Fibroblast of lung (primary cell): ENCODE measurements at places on chromosomes 2 and 18.

DNA sequence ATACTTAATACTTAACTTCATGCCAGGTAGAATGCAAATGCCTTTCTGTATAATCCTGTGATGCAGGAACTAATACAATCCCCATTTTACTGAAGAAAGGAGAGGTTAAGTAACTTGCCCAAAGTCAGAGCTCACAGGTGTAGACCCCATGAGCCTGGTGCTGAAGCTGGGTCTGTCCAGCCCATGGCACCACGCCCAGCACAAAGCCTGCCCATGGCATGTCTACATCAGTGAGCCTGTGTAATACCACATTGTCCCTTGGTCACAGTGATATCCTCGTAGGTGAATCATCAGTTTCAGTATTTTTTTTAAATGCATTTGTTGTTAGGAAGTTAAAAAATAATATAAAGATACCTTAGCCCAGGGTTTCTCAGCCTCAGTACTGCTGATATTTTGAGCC is 69.9 kb upstream of the MCFD2 start:
- DNase-seq, result no peak

GRCh38 chr2:85551698-85552678 is 9.3 kb downstream of the GGCX start:
- DNase-seq, result peak; percentile 79

DNA sequence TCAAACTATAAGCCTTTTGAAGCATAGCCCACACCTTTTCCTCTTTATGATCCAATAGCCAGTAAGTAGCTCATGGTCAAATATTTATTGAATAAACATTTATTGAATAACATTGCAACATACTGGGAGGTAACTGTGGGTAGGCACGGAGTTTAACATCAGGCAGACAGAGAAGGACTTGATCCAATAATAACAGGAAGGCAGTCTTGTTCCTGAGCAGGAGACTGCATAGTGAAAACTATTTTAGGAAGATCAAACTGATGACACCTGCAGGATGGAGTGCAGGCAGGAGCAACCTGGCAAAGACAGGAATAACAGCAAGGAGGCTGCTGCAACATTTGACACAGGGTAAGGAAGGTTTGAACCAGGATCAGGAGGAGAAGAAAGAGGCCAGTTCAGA is 3.1 kb upstream of the DCTN1 start:
- DNase-seq, result peak; percentile 74

GRCh38 chr18:56532176-56532840 is 106.1 kb downstream of the TXNL1 start:
- DNase-seq, result no peak

- DNase-seq, result no peak
Observed at GRCh38 chr18:56490942-56491341, 147.4 kb downstream of the TXNL1 start.
